ENCODE measurements at places on chromosomes 1 and 21. TPM values are rescaled to one million over a fixed set of nuclear protein-coding genes. Genes with fewer than 3 reads are reported as not detected.

DNA sequence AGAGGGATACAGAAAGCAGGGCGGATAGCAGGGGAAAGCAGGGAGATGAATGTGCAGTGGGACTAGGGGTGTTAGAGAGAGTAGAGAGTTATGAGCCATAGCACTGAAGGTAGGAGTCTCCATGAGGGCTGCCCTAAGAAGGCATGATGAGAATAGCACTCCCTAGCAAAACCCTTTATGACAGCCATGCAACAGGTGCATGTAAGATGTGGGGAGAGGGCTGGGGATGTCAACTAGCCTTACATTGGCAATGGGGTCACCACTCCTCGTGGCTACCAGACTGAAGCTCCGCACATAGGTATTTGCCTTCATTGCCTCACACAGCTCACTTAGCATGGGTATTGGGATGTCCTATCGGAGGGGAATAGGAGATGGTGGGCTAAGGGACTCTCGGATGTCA, 4.6 kb downstream of the TMOD4 start:
- H3K4me1 ChIP-seq: no peaks in the 10 kb centered on the region
- no peak overlapping the region for H3K4me3 ChIP-seq
- H3K27ac ChIP-seq: no peak overlapping the region
- no peak for DNase-seq

GRCh38 chr1:157969697-157970485, 23.6 kb upstream of the KIRREL1 start:
- no peaks in the 10 kb centered on the region for H3K4me1 ChIP-seq
- no peaks in the 10 kb centered on the region for H3K36me3 ChIP-seq
- no peaks in the 10 kb centered on the region for H3K27me3 ChIP-seq
- no peak for DNase-seq
- H3K4me3 ChIP-seq: no peak overlapping the region
- H3K27ac ChIP-seq: no peak overlapping the region

DNA sequence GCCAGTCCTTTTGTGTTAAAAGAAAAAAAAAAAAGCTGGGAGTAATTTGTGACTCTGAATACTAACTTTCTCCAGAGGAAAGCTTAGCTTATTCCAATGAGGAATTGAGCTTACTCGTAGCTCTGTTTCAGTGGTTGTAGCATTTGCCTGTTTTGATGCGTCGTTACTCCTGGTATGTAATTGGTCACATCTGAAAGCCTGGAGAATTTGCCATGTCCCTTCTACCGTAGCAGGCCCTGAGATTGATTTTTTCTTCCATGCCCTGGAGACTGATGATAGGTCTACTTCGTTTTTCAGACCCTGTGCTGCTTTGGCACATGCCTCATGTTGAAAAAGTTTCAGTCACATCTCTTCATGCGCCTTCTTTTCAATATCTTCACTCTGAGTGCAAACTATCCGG, 1103.0 kb downstream of the PLA2G4A start:
- H3K27ac ChIP-seq: no peak overlapping the region
- DNase-seq: no peak
- H3K27me3 ChIP-seq: no peaks in the 10 kb centered on the region
- H3K4me3 ChIP-seq: no peak overlapping the region

DNA sequence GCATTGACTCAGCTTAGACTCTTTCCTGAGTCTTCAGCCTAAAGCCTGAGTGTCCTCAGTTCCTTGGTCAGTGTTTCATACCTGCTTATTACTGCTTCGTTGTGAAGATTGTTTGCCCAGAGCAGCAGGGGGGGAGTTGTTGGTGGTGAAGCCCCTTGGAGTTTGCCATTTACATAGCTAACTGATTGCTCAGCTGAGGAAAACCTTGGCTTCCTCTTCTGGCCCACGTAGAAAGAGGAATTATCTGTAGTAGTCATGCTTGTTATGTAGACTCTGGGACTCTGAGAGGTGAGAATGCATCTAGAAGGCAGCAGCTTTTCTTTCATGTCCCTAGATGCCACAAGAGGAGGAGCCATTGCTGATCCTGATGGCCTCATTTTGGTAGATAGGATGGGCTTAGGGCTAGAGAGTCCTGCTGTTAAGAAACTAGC, 125.9 kb downstream of the MAST2 start:
- H3K27me3 ChIP-seq: no peaks in the 10 kb centered on the region
- H3K27ac ChIP-seq: no peak overlapping the region
- peak; percentile 47 for DNase-seq
- H3K4me3 ChIP-seq: no peak overlapping the region
- no peaks in the 10 kb centered on the region for H3K36me3 ChIP-seq

DNA sequence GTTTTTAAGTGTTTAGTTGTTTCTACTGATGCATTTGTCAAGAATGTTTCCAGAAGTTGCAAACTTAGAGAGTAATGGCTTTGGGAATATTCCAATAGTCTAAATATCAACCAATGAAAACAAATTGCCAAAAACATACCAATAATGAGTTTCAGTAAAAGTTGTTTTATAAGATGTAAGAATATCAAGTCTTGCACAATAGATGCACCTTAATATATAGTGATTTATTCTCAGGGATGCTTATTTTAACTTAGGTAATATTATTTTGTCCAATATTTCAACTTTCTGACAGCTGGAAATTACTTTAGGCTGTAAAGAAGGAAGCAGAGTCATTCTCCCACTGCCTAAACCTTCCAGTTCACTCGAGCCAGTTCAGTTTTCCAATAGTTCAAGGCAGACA, 5.4 kb upstream of the NMNAT2 start:
- H3K27me3 ChIP-seq: no peaks in the 10 kb centered on the region
- H3K4me1 ChIP-seq: no peaks in the 10 kb centered on the region
- H3K27ac ChIP-seq: no peak overlapping the region
- no peak overlapping the region for H3K4me3 ChIP-seq

- no peak overlapping the region for H3K4me3 ChIP-seq
- H3K4me1 ChIP-seq: no peaks in the 10 kb centered on the region
- DNase-seq: no peak
- H3K36me3 ChIP-seq: no peaks in the 10 kb centered on the region
These were observed 1529.3 kb upstream of the TPTE start for GRCh38 chr21:8991968-8992621.

DNA sequence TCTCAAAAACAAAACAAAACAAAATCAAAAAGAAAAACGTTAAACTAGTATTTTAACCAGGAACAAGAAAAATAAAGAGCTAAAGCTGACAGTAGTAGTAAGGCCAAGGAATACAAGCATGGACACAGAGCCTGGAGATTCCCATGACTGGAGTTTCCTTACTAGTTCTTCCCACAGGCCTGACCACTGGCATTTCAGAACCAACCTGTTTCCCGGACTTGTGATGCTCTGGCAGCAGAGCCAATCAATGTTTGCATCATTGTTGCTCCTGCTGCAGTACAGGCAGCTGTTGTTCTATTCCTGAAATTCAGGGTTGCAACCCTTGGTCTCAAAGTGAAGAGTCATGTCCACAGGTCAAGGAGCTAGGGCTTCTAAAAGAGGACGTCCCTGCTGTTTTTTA, 111.3 kb upstream of the WARS2 start:
- no peaks in the 10 kb centered on the region for H3K36me3 ChIP-seq
- no peaks in the 10 kb centered on the region for H3K27me3 ChIP-seq
- DNase-seq: no peak

GRCh38 chr21:26809745-26810144, 35.5 kb downstream of the ADAMTS1 start:
- no peak overlapping the region for H3K27ac ChIP-seq
- no peaks in the 10 kb centered on the region for H3K4me1 ChIP-seq
- no peak for DNase-seq
- no peaks in the 10 kb centered on the region for H3K27me3 ChIP-seq
- no peak overlapping the region for H3K4me3 ChIP-seq
- H3K36me3 ChIP-seq: no peaks in the 10 kb centered on the region

DNA sequence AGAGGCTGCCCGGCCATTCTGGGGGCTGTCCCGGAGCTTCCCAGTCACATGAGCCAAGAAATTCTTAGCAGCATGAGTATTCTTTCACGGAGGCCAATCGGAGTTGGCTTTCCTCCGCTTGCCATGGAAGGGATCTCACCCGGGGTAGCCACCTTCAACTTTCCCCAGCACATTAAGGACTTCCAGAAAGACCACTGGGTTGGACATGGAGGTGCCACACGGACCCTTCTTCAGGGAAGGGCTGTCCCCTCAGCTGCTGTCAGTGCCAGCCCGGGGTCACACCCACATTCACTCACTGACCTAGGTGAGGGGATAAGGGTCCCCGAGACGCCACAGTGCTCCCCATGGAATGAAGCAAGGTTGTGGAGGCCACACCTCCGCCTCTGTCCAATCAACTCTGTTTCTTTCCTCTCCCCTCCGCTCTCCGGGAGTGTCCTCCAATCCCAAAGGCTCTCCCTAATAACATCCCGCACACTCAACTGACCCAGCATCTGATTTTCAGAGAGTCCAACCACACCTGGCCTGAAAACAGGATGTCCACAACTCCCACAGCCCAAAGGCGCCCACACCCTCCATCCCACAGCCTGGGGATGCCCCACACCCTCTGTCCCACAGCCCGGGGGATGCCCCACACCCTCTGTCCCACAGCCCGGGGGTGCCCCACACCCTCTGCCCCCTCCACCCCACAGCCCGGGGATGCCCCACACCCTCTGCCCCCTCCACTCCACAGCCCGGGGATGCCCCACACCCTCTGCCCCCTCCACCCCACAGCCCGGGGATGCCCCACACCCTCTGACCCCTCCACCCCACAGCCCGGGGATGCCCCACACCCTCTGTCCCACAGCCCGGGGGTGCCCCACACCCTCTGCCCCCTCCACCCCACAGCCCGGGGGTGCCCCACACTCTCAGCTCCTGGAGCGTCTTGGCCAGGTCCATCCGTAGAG, 19.4 kb downstream of the RSPH1 start:
- no peak overlapping the region for H3K27ac ChIP-seq
- no peak for DNase-seq
- H3K4me1 ChIP-seq: peaks cover 9% of the 10 kb centered on the region

DNA sequence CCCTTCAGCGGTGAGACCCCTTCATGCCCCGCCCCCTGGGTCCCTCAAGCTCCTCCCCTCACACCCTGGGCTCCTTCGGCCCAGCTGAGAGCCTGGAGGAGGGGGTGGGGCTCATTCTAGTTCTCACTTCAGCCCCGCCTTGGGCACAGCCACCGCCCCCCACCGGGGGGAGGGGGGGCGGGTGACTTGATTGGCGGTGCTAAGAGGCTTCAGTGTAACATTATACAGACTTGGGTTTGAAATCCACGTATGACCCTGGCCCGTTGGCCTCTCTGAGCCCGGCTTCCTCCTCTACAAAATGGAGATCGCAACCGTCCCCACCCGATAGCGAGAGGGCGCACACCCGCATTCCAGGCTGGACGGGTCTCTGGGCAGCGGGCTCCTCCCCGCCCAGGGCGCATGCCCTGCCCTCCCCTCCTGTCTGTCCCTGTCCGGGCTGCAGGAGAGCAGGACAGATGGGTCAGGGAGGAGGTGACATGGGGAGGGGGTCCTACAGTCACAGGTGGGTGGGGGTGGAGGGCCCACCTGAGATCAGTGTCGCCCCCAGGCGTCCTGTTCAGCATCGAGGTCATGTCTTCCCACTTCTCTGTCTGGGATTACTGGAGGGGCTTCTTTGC, 5.1 kb downstream of the CLCNKB start:
- DNase-seq: peak; percentile 97
- peak overlapping the region; percentile 68 for H3K4me3 ChIP-seq

- no peaks in the 10 kb centered on the region for H3K4me1 ChIP-seq
- DNase-seq: no peak
- H3K4me3 ChIP-seq: no peak overlapping the region
- H3K27me3 ChIP-seq: no peaks in the 10 kb centered on the region
- no peaks in the 10 kb centered on the region for H3K36me3 ChIP-seq
These were observed 383.3 kb downstream of the HHAT start for GRCh38 chr1:210711825-210712612.

DNA sequence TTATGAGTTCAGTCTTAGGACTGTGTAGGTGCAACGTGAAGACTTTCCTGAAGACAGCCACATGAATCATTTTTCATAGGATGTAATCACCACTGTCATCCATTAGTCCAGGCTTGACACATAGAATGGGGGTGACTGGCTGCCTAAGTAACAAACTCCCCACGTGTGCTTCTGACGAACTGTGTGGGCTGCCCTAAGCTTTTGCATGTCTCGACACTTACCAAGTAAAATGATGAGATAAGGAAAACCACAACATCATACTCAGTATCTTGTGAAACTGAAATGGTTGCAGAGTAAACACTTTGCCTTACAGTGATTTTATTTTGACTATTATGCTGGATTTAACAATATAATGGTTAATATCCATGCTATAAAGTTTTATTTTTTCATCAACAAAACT, 19.5 kb downstream of the ERG start:
- DNase-seq: no peak
- H3K4me3 ChIP-seq: no peak overlapping the region
- H3K27ac ChIP-seq: no peak overlapping the region

- DNase-seq: no peak
- no peak overlapping the region for H3K27ac ChIP-seq
- no peaks in the 10 kb centered on the region for H3K4me1 ChIP-seq
- no peaks in the 10 kb centered on the region for H3K36me3 ChIP-seq
These were observed 235.4 kb upstream of the LYPLAL1 start for GRCh38 chr1:218938259-218938658.

DNA sequence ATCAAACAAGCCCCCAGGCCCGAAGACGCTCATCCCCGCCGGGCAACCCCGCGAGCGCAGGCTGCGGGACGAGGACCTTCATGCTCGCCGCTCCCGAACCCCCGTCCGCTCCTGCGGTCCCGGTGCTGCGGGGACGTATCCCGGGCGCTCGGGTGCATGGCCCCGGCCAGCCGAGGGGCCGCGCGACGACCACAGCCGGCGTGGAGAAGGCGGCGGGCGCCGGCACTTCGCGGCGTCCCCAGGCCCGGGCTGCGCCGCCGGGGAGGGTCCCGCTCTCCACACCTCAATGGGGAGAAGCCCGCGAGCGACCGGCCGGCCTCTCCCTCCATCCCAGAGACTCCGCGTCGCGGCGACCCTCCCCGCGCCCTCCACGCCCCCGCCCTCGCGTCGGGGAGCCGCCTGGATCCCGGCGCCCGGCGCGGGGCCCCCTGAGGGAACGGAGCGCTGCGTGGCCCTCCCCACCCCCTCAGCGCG, 401 bp downstream of the ERRFI1 start:
- H3K27ac ChIP-seq: no peak overlapping the region
- DNase-seq: peak; percentile 54
- H3K36me3 ChIP-seq: no peaks in the 10 kb centered on the region
- peak overlapping the region; percentile 57 for H3K4me3 ChIP-seq
- no peaks in the 10 kb centered on the region for H3K27me3 ChIP-seq

- DNase-seq: no peak
- H3K36me3 ChIP-seq: no peaks in the 10 kb centered on the region
- peaks cover 3% of the 10 kb centered on the region for H3K4me1 ChIP-seq
- H3K27me3 ChIP-seq: no peaks in the 10 kb centered on the region
- H3K4me3 ChIP-seq: no peak overlapping the region
These were observed 124.9 kb downstream of the CAPN8 start for GRCh38 chr1:223540485-223541106.

- DNase-seq: no peak
- no peak overlapping the region for H3K27ac ChIP-seq
- no peaks in the 10 kb centered on the region for H3K27me3 ChIP-seq
- no peak overlapping the region for H3K4me3 ChIP-seq
These were observed 5.7 kb upstream of the ELF3 start for GRCh38 chr1:202004711-202005110.

The TEX38 gene
- not detected for total RNA-seq

The PTGS2 gene
- 0.23 TPM for total RNA-seq

The CACNA1S gene
- total RNA-seq: not detected

The CYB561D1 gene
- total RNA-seq: 3.6 TPM

The CYP4A22 gene
- total RNA-seq: not detected

The NLRP3 gene
- total RNA-seq: 0.23 TPM

The PDZK1 gene
- not detected for total RNA-seq

The ELAPOR1 gene
- total RNA-seq: 1.2 TPM

The DCST1 gene
- total RNA-seq: not detected
